CD4-positive, alpha-beta T cell treated with Interleukin-17A for 1 hour (primary cell): ENCODE measurements at places on chromosomes 6 and 20.

GRCh38 chr6:140401761-140402160 is 1027.3 kb upstream of the CITED2 start:
- DNase-seq: no peak

- no peak for DNase-seq
Observed at GRCh38 chr6:42860481-42860880, 18.9 kb upstream of the RPL7L1 start.

DNA sequence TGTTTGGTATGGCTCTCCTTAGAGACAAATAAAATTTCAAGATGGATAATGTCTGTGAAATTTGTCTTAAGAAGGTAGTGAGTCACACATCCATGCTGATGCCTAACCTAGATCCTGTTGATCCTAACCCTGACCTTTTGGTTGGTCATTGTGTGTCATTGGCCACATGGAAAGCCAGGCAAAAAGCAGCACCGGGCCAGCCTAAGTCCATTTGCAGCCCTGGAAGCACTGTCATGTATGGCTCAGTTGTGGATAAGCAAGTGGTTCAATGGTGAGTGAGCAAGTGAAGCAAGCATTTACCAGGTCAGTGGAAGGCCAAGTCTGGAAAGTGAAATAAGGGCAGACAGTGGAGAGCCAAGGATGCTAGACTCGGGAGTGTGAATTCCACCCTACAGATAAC is 12.1 kb upstream of the XRN2 start:
- no peak for DNase-seq

DNA sequence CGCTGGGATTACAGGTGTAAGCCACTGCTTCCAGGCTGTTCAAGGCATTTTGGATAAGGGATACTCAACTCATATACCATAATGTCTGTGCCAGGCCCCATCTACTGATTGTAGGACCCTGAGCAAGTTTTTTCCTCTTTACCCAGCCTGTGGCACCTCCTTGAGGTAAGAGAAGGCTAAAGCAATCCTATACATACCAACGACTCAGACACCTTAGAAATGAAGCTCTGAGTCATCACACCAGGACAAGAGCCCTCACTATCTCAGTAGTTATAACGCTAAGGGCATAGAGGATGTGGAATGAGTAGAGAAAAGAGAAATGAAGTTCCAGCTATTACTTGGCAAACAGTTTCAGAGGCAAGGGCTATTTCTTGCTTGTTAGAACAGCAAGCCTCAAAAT is 16.9 kb downstream of the NDRG3 start:
- DNase-seq: peak; percentile 4

DNA sequence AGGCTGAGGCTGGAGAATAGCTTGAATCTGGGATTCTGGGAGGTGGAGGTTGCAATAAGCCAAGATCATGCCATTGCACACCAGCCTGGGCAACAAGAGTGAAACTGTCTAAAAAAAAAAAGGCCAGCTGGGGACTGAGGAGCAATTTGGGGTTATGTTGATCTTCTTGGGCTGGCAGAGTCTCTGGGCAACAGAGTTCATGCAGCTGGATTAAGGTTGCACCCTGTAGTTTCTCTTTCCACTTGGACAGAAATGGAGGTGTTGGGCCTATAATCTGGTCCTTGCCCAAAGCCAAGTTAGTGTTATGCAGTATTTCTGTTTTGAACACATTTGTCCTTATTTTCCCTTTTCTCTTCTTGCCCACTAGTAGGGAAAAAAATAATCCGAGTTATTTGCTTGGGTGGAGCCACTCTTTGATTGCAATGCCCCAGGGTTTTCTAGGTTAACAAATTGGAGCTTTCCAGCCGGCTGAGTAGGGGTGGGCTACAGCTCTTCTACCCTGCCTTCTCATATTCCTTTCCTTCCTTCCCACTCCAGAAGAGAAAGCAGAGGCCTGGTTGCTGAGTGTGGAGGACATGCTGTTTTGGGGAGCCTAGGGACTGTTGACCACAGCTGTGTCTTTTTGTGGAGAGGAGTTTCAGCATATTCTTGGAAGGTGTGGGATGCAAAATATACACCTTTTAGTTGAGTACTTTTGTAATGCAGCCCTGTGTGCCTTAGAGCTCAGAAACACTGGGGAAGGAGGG is 213.9 kb downstream of the SOX4 start:
- no peak for DNase-seq

- no peak for DNase-seq
Observed at GRCh38 chr6:6166064-6166463, 154.4 kb downstream of the F13A1 start.

GRCh38 chr6:52984247-52984646 is 10.8 kb downstream of the GSTA4 start:
- DNase-seq: peak; percentile 77

DNA sequence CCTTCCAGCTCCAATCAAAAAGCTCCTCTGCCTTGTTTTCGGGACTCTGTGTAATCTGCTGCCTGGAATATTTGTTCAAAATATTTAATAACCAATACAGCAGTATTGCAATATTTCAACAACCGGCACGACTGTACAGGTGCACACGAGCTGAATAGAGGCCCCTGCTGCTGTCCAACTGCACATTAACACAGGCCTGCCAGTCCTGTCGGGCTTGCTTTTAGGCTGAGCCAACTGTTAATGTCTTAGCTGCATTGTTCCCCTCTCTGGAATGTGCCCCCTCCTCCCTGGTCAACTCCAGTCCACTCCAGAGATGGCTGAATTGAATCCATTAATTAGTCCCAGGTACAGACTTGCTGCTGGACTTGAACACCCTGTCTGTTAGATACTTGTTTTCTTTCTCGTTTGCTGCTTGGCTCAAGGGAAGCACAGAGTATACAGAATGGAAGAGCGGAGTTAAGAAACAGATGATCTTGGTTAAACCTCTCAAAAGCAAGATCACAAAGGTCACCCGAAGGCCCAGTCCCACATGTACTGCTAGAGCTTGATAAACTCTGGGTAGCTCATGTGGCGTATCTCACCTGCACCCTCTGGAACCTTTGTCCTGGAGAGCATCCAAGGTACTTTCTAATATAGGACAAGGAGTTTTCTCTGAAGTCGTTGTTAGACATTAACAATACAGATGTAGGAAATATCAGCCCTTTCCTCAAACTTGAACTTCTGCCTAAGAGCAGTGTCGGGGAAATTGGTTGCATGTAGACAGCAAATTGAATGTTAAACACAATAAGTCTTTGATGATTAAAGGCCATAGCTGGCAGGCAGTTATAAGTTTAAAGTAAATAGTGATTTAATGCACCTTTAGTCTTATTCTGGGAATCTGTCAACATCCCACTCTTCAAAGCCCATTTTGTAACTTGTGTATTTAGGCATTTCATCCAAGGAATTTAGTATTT is 31.9 kb downstream of the SHLD1 start:
- DNase-seq: no peak

DNA sequence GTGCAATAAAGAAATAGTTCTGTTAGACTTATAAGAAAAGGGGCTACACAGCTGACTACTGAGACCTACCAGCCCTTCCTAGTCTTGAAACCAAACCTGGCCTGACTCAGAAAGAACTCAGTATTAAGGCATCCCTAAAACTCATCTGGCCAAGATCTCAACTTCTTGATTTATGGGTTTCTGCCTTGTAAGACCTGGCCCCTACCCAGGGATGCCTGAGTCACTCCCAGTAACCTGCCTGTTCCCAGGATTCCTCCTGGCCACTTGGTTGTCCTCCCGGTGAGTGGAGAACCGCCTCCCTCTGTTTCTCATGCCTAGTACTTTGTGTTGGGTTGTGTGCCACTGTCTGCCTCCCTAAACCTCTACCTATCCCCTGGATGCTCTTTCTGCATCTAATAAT is 189.4 kb upstream of the PREP start:
- no peak for DNase-seq

DNA sequence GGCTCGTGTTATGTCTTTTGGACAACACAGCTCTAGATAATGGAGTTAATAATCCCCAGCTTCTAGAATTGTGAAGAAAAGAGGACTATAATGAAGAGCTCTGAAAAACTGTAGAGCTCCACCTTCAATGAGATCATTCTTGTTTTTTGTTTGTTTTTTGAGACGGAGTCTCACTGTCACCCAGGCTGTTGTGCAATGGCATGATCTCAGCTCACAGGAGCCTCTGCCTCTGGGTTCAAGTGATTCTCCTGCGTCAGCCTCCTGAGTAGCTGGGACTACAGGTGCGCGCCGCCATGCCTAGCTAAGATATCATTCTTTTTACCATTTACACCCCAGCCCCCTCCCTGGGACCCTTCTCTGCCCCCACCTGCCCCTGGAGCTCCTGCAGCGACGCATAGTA is 36.6 kb downstream of the ERGIC3 start:
- no peak for DNase-seq

GRCh38 chr20:58596244-58596643 is 54.8 kb upstream of the STX16 start:
- DNase-seq: no peak

GRCh38 chr20:3890398-3890751 is 1.2 kb downstream of the PANK2 start:
- peak; percentile 28 for DNase-seq

DNA sequence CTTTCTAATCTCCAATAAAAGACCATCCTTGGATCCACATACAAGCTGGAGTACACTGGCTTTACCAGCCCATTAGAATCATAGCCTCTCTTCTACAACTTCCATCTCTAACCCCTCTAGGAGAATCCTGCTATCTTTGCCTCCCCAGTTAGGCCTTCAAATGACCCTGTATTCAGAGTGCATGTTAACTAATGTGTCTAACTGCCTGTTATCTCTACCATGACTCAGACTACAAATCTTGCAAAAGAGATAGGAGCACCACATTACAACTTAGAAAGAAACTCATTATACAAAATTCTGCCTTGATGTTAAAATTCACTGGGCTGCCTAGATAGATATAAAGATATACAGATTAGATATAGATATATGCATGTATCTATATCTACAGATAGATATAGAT is 28.2 kb downstream of the GPR63 start:
- DNase-seq: no peak

DNA sequence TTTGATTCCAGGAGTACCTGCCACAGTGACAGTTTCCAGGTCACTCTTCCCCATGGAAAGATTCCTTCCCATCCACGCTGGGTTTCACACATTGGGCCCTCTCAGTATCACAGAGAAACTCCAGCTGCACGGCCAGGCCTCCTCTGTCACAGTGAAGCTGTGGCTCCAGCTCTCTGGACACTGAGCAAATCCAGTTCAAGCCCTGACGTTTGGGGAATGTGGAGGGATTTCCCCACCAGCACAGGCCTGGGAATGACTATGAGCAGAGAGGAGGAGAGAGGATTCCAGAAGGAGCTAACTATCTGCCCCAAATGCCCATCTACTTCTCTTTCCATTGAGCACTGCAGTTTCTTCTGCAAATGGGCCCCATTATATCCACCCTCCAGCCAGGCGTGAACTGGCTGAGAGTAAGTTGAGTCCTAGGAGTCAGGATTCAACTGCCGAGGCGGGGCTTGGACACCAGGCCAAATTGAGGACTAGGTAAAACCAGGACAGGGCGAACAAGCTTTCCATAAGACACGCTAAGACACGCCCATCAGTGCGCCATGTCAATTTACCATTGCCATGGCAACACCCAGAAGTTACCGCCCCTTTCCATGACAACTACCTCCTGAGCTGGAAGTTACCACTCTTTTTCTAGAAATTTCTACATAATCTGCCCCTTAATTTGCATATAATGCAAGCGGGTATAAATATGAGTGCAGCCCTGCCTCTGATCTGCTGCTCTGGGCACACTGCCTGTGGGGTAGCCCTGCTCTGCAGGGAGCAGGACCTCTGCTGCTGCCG is 9.2 kb upstream of the BNIP5 start:
- no peak for DNase-seq

DNA sequence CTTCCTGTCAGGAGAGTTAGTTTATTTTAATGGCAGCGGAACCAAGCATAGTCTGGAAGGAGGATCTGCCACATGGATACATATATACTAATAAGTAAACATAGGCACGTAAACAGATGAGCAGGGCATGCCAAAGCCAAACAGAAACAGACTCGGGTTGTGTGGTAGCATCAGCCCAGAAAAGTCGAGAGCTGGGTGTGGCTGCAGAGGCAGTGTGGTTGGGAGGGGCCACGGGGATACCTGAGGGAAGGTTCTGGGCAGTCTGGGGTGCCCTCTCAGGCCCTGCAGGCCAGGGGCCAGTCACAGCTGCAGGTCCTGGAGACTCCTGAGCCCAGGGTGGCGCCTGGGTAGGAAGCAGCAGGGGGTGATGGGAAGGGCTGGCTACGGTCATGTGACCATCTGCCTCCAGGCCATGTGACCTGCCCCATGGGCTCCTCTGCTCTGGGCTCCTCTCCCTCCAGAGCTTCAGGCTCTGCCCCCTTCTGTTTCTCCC is 42.8 kb upstream of the MRPS10 start:
- DNase-seq: no peak

GRCh38 chr6:169162249-169162648 is 91.4 kb downstream of the THBS2 start:
- DNase-seq: no peak

GRCh38 chr6:161870236-161870901 is 596.5 kb upstream of the AGPAT4 start:
- no peak for DNase-seq

- DNase-seq: no peak
Observed at GRCh38 chr6:163532526-163533078, 118.1 kb downstream of the QKI start.
